ENCODE measurements at places on chromosomes 6 and 20. TPM values are rescaled to one million over a fixed set of nuclear protein-coding genes. Genes with fewer than 3 reads are reported as not detected.

Gene RUNX2
- total RNA-seq = 1.0 TPM

Gene IL17A
- total RNA-seq = not detected

Gene ANKRD66
- total RNA-seq = not detected

Gene VWA7
- 4.2 TPM for total RNA-seq

Gene PHACTR3
- total RNA-seq = 0.66 TPM

Gene WFDC5
- not detected for total RNA-seq

Gene EFCAB8
- not detected for total RNA-seq

Gene MUC22
- not detected for total RNA-seq

Gene FOXQ1
- total RNA-seq = 17.4 TPM

Gene LRP11
- total RNA-seq = 28.0 TPM

Gene EPPIN
- total RNA-seq = not detected

Gene C20orf144
- 0.66 TPM for total RNA-seq

Gene STMND1
- 0.26 TPM for total RNA-seq

Gene PRND
- total RNA-seq = not detected

Gene ERVFRD-1
- not detected for total RNA-seq

Gene BHLHE23
- not detected for total RNA-seq

Gene SRMS
- not detected for total RNA-seq

Gene NRSN1
- not detected for total RNA-seq

Gene RRAGD
- 9.3 TPM for total RNA-seq

Gene SLC52A3
- total RNA-seq = 0.33 TPM

Gene KIF25
- total RNA-seq = 1.8 TPM

Gene TMEM200A
- total RNA-seq = 0.66 TPM

Gene SYCP2
- total RNA-seq = 3.6 TPM

Gene CDH26
- 0.26 TPM for total RNA-seq

Gene MATN4
- total RNA-seq = 4.9 TPM

Gene SLC16A10
- 124 TPM for total RNA-seq

Gene COL9A3
- 25.2 TPM for total RNA-seq

Gene GPR6
- total RNA-seq = not detected

Gene PRSS35
- 0.78 TPM for total RNA-seq

Gene GINS1
- total RNA-seq = 0.99 TPM

Gene WFDC2
- 11.9 TPM for total RNA-seq

Gene CGA
- total RNA-seq = not detected

Gene OOEP
- not detected for total RNA-seq

Gene ALDH5A1
- 8.2 TPM for total RNA-seq

Gene MYT1
- total RNA-seq = 0.99 TPM
